OCI-LY7 (cell line): ENCODE measurements at places on chromosomes 2 and 18.
A peak's percentile ranks its signal among the peaks of the same experiment; 100 is the strongest.

- DNase-seq: no peak
Measured at GRCh38 chr18:48018851-48019250, 88.4 kb upstream of the SMAD2 start.

GRCh38 chr18:73163236-73163635 is 295.4 kb upstream of the NETO1 start:
- no peak for DNase-seq

DNA sequence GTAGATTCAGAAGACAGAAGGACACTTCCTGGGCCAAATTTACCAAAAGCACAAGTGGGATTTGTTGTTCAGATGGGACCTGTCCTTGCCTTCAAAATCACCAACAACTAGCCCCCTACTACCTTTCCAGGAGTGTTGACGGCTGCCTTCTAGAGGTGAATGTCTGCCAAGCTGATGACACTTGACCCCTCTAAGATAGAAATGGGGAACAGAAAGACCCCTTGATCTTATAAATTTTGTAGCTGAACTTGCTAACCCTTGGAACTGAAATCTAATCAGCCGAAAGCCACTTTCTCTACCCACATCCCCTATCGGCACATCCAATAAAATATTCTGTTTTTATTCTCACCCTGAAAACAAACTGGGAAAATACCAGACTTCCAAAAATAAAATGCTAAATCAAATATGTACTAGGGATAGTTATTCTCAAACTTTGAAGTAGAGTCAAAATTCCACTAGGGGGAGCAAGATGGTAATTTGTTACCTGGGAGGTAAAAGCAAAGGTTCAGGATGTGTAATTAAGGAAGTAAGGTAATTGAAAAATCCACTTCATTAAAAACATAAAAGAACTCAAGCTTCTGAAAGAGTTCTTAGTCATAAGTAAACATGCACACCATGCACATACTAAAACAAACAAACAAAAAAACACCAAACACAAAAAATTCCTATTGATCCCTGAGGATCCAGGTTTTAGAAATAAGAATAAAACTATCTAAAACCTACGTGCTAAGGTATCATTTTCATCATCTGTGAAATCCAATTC is 119.2 kb downstream of the ANKRD44 start:
- DNase-seq: peak; percentile 83

GRCh38 chr18:23890589-23890988 is 124.0 kb upstream of the TTC39C start:
- DNase-seq: no peak

DNA sequence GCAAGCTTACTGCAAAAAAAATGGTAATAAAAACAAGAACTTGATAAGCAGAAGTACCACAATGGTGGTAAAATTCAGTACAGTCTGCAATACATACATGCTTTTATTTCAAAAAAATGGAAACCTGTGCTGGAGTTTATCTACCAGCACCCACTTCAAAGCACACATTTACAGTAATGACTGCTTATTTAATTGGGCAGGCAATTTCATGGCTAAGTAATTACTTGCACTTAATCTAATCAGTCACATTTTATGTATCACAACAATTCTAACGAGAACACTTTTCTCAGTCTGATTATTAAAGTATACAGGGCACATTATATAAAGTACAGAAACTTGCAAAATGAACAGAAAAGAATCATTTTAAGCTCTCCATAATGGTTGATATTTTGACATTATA is 5.2 kb downstream of the APCDD1 start:
- no peak for DNase-seq

DNA sequence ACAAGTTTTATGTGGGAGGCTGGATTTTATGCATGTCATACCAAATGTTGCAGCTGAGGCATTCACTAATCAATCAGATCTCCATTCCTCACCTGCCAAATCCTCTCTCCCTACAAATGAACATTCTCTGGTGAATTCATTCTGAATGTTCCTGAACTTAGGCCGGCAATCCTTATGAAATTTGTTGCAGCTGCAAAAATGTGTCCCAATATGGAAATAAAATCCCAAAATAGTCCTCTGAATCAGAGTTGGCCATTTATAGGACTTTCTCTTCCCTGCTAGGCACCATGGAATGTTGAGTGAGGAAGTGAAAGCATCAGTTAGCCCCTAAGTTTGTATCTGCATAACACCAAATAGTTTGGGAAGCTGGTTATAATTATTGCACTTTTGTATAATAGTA is 25.6 kb downstream of the GCA start:
- DNase-seq: no peak

DNA sequence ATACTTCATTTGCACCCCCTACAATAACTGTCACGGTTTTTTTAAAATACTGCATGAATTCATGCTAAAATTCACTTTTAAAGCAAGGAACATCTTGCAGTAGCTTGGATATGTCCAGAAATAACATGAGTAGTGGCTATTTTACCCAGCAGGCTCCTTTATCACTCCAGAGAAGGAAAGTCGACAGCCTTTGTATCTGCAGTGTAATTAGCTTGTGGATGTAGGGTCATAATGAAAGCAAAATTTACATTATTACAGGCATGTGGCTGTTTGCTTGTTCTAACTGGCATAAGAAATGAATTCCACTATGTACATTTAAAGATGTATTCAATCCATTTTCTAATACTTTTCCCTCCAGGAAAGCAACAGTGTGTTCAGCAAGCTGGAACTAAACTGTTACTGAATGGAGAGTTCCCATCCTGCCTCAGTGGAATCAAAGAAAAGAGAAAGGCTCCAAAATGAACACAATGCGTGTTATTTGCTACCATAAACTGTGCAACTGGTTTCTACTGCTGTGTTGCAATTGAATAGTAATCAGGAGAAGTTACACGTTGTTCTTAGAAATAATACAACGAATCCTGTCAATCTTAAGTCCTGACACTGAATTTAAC is 321.2 kb upstream of the VRK2 start:
- no peak for DNase-seq

DNA sequence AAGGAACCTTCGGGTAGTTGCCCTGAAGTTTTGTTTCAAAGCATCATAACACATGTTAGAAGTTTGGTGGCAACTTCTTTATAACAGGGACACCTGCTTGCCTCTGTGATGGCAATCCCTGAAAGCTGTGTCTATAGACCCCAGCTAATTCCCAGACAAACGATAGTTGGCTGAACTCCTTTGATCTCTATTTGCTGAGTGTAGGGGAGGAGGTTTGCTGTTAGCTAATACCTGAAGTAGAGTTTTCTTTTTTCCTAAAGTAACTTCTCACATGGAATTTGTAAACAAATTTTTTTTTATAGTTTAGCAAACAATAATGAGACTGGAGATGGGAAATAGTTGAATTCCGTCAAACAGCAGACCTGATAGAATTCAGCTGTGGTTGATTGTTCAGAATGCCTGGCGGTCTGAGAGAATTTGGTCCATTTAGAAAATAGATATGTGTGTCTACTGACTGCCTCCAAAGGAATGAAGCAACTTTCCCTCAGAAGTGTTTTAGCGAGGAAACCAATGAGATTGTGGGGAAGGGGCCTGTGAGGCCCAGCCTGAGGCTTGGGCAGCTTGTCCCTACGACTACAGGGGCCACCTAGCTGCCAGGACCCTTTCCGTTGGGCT is 123.5 kb upstream of the EPAS1 start:
- no peak for DNase-seq
